ENCODE measurements at places on chromosomes 16 and 17.

GRCh38 chr17:17445925-17446665, 30.7 kb upstream of the MED9 start:
- no peak for DNase-seq

DNA sequence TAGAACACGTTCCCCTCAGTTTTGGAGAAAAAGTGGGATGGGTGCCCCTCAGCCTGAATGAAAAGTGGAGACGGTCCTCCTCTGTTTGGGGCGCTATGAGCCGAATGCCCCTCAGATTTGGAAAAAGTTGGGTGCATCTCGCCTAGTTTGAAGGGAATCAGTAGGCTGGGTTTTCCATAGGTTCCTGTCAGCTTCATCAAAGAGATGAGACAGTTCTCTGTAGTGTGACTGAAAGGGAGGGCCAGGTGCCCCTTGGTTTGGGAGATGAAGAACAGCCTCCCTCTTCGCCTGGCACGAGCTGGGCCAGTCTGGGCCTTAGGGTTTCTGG, 742 bp upstream of the SLC9A5 start:
- DNase-seq = peak; percentile 57

DNA sequence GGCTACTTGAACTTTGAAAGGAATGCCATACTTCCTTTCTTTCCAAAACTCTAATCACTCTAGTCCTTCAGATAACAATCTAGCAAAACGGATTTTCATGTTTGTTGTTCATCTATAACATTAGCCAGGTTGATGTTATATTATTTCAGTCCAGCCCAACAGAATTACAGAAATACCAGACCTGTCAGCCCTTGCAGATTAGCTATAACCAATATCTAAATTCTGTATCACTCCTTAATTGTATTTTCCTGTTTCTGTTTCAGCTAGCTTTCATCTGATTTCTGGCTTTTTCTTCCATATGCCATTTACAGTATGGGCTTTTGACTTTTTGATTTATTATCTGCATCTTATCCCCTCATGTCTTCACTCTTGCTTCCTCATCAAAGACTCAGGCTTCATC, 479.8 kb upstream of the CDH8 start:
- no peak for DNase-seq

- peak; percentile 83 for DNase-seq
Measured at GRCh38 chr17:4576729-4577322, 7.5 kb upstream of the SMTNL2 start.

DNA sequence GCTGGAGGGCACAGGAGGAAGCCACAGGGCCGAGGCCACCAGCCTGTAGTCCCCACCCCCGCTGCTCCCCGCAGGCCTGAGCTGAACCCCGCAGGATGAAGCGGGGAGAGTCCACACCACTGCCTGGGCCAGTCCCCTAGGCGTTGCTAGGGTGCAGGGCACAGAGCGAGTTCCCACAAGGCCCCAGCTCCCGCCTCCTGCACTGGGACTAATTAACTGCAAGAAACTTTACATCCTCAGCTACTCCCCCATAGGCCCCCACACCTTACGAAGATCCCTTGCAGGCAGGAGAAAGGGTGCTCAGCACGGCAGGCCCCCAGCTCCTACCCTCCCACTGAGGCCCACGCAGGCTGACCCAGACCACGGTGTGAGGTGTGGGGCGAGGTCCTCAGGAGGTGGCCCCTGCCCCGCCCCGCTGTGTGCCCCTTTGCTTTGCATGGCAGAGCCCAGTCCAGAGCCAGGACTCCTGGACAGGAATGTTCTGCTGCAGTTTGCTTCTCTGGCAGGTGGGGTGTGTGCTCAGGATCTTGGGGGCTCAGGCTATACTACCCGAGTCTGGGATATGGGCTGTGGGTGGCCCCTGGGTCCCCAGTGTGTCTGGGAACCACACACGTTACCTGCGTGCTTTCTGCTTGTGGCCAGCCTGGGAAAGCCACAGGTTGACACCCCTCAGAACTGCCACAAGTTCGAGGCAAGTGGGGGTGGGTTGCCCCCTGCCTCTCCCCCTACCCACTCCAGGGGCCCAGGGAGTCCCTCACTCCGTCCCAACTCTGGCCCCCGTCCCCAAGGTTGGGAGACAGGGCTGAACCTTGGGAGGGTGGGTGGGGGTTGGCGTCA, 1.2 kb downstream of the GNG13 start:
- DNase-seq = no peak
